Stimulated activated CD8-positive, alpha-beta memory T cell treated with anti-CD3 and anti-CD28 coated beads, Interleukin-4, amount 100 ng/mL, for 1 hour (primary cell): ENCODE measurements at places on chromosomes 5 and 9.

DNA sequence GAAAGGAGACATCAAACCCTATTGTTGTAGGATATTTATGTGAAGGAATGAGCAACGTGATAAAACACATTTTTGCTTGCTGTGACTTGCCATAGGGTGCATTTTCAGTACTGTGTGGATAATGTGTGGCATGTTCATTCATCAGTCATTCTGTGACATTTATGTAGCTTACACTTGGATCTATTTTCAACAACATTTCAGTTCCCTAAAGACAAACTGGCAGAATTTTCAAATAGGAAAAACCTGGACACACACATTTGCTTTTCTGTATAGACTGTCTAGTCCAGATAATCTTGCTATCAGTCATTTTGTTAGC, 127.7 kb downstream of the TMC1 start:
- no peak for DNase-seq

GRCh38 chr5:167694325-167695147, 596.9 kb upstream of the WWC1 start:
- DNase-seq: no peak

DNA sequence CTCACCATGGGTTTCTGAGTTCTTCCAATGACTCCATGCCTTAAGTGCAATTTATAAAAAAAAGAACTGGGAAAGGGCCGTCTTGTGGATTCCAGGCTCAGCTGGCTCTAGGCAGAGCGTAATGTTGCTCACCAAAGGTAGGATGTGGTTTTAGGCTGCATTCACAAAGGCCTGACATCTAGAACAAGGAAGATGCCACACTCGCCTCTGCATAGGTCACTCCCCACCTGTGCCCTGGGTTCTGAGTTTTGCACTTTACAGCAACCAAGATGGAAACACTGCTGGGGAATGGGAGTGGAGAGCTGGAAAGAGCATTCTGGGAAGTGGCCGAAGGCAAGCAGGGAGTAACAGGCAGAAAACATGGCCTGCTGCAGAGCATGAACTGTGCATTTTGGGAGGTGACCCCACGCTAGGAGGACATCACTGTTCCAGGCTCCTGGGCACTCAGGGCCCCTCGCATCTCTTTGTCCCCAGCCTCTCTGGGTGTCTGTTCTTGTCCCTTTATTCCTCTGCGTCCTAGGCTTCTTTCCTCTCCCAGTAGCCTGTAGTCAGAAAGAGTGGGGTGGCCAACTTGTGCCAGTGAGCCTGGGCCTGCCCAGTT, 12.3 kb downstream of the FCN2 start:
- DNase-seq: no peak

- DNase-seq: no peak
These were observed 25.0 kb downstream of the LMNB1 start for GRCh38 chr5:126801992-126802294.
